NCI-H2081 (cell line): ENCODE measurements at places on chromosomes 2 and 18.

DNA sequence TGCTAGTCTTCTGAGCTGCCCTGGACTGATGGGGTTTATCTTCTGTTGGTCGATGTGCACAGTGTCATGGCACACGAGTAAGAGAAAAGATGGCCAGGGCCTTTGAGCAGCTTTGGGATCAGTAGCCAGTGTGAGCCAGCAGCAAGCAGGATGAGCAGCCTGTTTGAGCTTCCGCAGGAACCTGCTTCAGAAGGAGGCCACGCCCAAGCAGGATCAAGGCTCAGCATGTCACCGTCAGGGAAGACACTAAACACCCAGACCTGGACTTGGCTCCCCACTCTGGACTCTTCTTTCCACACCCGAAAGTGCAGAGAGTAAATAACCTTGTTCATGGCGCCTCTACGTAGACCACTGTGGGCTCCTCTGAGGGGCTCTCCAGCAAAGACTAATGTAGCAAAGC is 25.2 kb upstream of the ASB1 start:
- no peak for DNase-seq

GRCh38 chr2:195486520-195486919 is 170.5 kb upstream of the SLC39A10 start:
- DNase-seq, result no peak

GRCh38 chr2:171505374-171505773 is 16.9 kb upstream of the CYBRD1 start:
- DNase-seq, result no peak

DNA sequence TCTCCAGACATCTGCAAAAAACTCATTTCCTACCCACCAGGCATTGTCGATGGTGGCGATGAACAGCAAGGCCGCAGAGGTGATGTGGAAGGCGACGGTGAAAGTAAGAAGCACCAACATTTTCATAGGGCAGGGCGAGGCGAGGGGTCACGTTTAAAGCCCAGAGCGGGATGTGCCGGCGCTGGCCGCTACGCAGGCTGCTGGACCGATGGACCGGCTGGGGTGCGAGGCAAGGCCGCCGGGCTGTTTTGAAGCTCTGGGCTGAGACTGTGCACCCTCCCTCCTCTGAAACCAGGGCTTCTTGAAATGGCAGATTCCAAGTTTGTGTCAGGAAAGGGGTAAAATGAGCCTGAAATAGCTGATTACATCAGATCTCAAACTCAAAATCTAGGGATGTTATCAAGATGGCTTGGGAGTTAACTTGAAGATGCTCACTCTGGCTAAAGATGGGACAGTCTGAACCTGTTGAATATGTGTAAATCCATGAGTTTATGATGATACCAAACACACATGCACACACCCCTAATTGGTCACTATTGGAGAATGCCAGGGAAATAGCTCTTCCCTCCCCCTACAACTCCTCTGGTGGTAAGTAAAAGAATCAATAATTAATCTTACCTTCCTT is 31.6 kb upstream of the GAREM2 start:
- no peak for DNase-seq

GRCh38 chr18:65869527-65869926 is 118.7 kb downstream of the CDH7 start:
- DNase-seq, result no peak

GRCh38 chr18:72114801-72115594 is 429.1 kb downstream of the CBLN2 start:
- no peak for DNase-seq

- DNase-seq, result no peak
Observed at GRCh38 chr2:82789851-82790205, 1669.3 kb downstream of the SUCLG1 start.

- DNase-seq, result no peak
Observed at GRCh38 chr2:195559431-195559914, 97.6 kb upstream of the SLC39A10 start.

DNA sequence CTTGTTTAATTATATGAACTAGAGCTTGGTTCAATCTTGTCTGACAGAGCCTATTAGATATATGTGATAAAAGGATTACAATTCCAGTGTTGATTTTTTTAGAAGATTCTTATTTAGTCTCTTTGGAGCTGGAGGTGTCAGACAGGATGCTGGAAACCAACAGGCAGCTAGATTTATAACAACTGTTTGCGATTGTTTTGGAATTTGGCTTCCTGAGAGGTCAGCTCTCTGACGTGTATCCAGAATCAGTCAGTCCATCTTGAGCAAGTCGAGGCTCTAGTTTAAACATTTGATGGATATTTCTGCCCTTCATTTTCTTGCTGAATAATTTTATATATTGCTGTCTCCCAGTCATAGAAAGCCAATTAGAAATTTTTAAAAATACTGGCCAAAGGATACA is 1062.9 kb downstream of the DPP10 start:
- no peak for DNase-seq

DNA sequence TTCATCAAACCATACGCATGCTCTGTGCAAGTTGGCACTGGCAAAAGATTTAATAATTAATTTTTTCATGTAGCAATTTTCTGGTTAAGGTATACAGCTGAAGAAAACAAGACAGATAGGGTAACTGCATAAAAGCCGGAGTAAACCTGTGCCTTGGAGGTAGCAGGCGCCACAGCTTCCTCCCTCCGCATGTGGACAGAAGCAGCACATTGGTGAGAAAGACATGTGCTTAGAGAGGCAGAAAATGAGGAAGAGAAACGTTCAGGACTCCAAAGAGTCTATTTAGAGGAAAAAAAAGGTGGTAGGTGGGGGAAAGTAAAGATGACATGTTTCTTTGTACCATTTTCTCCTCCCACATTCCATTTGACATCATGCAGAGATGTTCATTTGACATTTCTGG is 9.3 kb downstream of the ST6GAL2 start:
- DNase-seq, result no peak

GRCh38 chr2:138124521-138124920 is 160.2 kb downstream of the HNMT start:
- DNase-seq, result no peak

DNA sequence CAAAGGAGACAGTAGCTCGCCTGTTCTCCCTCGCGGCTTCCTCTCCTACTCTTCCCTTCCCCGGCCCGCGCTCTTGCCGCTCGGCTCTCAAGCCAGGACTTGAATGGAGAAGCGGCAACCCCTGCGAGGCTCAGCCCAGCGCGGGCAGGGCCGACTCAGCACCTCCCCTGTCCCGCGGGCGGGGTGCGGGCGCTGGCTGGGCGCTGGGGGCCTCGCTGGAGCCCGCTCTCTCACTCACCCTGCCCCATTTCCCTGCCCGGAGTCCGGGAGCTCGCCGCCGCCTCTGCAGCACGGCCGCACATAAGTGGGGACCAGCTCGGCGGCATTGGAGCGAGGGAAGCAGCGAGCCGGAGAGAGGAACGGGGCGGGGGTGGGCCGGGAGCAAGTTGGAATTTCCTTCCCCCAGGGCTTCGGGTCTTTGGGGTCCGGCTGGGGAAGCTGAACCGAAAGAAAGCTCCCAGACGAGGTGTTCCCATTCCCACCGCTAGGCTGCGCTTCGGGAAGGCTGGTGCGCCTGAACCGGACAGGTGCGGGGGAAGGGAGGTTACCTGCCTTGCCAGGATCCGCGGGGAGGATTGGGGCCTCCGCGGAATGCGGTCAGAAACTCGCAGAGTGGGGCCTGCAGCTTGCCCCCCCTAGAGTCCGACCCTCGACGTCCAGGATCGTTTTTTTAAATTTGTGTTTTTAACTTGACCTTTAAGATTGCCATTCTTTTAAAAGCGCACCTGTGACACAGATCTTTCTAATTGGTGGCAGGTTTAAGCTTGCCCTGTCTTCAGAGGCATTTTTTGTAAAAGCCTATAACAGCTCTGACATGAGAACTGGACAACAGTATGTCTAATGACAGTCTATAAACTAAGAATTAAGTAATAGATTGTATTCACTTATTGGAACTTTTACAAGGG is at the start of gene COBLL1:
Gene COBLL1, minus strand, starts transcription at position 105 of the 905 bp plus-strand sequence. CDS start 627 bp downstream, outside the sequence.
- peak; percentile 90 for DNase-seq

DNA sequence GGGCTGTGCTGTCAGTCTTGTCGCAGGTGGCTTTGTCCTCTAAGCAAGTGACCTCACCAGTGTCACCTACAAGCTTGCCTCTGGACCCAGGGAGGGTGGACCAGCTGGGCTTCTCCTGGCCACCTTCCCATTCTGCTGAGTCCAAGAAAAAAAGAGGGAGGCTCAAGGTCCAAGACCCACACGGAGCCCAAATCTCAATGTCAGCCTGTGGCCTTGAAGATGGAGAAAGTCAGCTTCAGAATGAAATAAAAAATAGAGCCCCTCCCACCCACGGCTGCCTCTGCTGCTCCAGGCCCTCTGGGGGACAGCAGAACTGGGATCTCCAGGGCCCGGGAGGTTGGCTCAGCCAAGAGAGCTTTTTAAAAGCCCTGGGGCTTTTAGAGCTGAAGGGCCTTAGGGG is 145.9 kb downstream of the TNS1 start:
- no peak for DNase-seq

- DNase-seq, result peak; percentile 73
Observed at GRCh38 chr18:59308248-59308937, 10.1 kb downstream of the CPLX4 start.

DNA sequence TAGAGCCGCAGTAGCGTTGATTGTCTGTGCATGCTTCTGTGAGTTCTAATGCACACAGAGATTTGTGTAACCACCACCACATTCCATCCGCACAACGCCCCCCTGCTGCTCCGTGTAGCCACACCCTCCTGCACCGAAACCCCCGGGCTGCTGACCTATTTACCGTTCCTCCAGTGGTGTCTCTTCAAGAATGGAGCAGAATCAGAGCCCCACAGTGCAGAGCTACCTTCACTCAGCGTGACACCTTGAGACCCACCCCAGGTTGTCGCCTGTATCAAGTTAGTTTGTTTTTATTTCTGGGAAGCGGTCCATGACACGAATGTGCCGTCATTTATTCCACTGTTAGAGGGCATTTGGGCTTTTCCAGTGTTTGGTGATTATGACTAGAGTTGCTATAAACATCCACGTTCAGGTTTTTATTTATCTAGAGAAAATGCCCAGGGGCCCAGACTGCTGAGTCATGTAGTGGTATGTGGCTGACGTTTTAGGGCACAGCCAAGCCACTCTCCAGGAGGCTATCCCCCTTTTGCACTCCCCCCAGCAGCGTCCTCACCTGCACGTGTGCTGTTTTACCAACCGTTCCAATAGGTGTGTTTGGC is 266.8 kb downstream of the NDUFA10 start:
- no peak for DNase-seq

GRCh38 chr2:129812071-129812470 is 167.4 kb upstream of the RAB6C start:
- no peak for DNase-seq

GRCh38 chr2:99421469-99421868 is 68.3 kb downstream of the REV1 start:
- DNase-seq, result no peak

- DNase-seq, result no peak
Observed at GRCh38 chr2:147051248-147051647, 793.6 kb upstream of the ACVR2A start.

DNA sequence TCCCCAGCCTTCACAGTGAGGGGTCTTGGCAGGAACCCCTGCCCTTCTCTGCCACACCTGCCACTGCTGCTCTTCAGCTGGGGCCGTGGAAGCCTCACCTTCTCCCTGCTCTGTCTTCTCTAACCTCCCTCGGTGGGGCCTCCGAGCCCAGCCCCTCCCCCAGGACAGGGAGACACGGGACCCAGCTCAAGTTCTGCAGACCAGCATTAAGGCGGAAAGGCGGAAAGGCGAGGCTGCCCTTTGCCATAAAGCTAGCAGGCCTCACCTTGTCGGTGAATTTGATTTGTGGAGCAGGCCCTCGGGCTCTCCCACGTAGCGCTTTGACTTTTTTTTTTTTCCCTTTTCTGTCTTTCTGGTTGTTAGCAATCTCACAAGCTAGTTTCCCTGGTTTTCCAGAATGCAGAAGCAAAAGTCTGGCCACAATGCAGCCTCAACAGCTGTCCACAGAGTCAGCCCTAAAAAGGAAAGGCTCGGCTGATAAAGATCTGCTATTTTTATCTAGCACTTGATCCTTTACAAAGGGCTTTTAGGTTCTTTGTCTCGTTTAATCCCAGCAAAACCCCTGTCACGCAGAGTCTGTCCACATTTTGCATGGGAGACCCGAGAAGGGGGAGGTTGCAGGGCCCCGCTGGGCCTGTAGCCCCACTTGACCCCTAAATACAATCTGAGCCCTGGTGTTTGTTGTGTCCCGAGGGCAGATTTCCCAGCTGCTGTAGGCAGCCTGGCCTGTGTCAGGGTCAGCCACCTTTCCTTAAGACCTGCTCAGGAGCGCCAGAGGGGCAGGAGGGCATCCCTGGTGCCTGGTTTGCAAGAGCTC is 6.0 kb downstream of the ITM2C start:
- no peak for DNase-seq

GRCh38 chr2:110107092-110108079 is 8.2 kb downstream of the MALL start:
- DNase-seq, result no peak

- DNase-seq, result no peak
Observed at GRCh38 chr18:39453356-39453755, 1887.8 kb upstream of the CELF4 start.

DNA sequence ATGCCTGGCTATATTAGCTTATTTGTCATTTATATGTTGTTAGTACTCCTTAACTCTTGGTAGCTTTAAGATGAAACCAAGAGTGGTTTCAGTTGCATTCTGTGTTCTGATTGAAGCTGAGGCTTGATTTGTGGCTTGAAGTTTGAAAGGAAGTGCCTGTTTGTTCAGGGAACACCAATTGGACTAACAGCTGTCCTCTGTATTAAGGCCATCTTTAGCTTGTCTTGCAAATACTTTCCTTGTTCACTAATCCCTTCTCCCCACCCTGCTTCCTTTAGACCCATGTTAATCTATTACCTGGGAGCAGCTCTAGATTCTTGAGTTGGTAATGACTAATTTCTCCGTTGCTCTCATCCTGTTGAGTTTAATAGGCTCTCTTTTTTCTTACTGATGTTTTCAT is 13.4 kb downstream of the ITGA6 start:
- no peak for DNase-seq
